Type B pancreatic cell (in vitro differentiated cells): ENCODE measurements at places on chromosomes 5 and 9.
A peak's percentile ranks its signal among the peaks of the same experiment; 100 is the strongest.

DNA sequence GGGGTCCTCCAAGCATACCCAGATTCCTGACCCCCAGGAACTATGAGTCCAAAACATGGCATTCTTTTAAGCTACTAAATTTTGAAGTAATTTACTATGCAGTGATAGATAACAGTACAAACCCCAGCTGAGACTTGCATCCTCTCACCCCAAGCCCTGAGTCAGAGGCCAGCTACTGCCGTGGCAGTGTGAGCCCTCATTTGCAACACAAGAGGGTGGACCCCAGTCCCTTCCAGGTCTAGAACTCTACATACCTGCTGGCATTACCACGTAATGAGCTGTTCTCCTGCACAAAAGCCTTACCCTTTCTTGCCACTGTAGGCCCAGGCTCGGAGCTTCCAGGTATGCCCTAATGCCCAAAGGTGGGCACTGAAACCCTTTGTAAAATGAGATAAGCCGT is 108.6 kb upstream of the ERCC6L2 start:
- no peak for DNase-seq

- DNase-seq = no peak
Observed at GRCh38 chr5:158907856-158908255, 191.9 kb downstream of the EBF1 start.

GRCh38 chr5:35876922-35877321 is 20.2 kb downstream of the IL7R start:
- DNase-seq = no peak

DNA sequence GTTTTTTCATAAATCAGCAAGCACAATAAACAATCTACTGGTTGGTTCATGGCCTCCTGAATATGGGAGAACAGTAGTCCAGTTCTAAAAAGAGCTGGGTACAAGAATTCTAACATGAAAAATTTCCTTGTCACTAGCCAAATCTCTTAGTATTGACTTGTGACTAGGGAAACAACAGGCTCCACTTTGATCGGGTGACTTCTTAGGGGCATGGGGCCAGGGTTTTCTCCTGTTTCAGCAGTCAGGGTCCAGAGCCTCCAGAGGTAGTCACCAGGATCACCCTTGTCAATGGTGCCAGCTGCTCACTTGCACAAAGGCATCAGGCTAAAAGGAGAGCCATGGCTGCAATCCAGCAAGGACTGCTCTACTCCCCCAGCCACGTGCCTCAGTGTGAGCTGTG is 38.1 kb downstream of the LPAR1 start:
- no peak for DNase-seq

GRCh38 chr9:16828340-16829281 is 41.9 kb downstream of the BNC2 start:
- DNase-seq = peak; percentile 75

DNA sequence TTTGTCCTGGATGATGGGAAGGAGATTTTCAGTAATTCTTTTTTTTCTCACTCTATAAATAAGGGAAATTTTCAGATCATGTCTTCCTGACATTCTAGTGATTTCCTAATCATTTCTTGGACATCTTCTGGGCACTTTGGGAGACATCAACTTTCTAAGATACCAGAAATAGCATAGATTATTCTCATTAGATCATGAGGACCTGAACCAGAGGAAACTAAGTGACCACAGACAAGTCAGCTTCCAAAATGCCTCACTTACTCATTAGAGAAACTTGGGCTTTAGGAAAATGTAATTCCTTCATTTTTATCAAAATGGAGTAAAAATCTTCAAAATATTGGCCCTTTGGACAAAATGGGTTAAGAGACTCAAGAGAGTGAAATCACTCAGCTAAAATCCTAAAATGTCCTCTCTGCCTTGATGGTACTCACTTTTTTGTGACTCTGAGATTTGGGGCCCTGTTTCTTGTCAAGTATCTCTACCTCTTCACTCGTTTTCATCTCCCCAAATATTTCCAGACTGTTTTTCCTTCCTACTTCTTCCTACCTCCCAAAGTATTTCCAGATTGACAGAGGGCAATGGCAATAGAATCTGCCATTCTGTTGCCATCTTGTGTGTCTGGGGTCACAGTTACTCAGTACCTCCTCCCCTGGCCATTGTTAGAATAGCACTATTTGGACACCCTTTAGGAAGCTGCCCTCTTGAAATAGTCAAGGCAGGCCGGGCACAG is 194.5 kb downstream of the NR3C1 start:
- DNase-seq = no peak

- no peak for DNase-seq
Observed at GRCh38 chr9:122071715-122072114, 21.4 kb downstream of the TTLL11 start.

GRCh38 chr9:304519-305185 is 90.0 kb downstream of the DOCK8 start:
- DNase-seq = no peak

DNA sequence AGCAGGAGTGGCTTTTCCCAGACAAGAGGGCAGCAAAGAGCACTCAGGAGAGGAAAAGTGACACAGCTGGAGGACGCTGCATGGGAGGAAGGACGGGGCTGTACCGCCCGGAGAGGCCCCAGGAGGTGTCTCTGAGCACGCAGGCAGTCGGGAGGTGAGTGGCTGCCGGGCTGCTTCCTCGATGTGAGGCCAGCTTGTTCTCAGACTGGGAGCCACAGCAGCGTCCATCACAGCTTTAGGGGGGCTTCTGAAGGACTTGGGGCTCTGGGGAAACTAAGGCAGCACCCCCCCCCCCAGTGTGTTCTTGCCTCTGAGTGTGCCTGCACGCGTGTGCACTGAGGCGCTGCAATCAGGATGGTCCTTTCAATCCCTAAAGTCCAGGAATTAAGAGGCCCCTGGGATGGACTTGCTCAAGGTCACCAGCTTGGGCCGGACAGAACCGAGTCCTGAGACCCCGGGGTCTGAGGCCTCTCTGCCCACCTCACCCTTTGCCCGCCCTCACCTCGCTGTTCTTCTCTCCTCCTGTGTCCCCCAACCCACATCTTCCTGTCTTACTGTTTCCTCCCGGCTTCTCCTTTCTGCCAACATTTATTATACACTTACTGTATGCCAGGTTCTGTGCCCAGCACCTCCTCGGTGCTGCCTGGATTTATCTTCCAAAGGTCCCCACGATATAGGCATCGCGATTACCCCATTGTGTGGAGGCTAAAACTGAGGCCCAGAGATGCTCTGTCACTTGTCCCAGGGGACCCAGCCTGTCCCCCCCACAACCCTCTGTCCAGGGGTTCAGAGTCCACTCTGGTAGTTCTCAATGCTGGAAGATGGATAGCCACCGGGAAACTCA is 32.9 kb downstream of the FAM163B start:
- DNase-seq = no peak

GRCh38 chr9:128916204-128916603 is 4.6 kb upstream of the PHYHD1 start:
- DNase-seq = no peak

- no peak for DNase-seq
Observed at GRCh38 chr5:39652036-39652435, 227.3 kb upstream of the DAB2 start.

GRCh38 chr5:172173564-172174153 is 14.4 kb downstream of the STK10 start:
- DNase-seq = no peak
